ENCODE measurements at places on chromosomes 5 and 9.

DNA sequence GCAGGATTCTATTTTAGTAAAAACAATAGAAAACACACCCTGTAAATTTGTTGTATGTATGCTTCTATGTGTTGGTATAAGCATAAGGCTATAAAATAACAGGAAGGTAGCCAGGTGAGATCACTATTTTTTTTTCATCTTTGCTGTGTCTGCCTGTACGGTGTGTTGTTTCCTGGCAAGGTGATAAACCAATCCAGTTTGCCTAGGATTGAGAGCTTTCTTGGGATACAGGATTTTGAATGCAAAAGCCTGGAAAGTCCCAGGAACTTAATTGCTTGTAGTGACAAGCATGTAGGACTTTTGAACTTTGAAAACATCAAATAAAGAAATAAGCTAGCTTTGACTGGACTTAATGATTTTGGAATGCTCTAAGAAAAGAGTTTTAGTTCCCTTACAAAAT, 83.3 kb upstream of the RORB start:
- DNase-seq = no peak

- DNase-seq = no peak
These were observed 129.3 kb downstream of the EFNA5 start for GRCh38 chr5:107541400-107541799.

DNA sequence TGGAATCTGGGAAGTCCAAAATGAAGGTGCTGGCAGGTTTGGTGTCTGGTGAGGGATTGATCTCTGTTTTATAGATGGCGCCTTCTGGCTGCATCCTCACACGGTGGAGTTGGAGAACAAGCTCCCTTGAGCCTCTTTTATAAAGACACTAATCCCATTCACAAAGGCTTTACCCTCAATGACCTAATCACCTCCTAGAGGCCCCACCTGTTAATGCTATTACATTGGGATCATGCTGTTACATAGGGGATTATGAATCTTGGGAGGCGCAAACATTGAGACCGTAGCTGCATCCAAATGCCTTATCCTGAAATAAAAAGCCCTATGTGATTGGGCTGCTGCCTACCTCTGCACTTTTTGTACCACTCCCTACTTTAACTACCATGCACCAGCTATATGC, 197.1 kb upstream of the HMHB1 start:
- peak; percentile 23 for DNase-seq

- no peak for DNase-seq
These were observed 33.4 kb upstream of the TTC1 start for GRCh38 chr5:159975462-159976019.

GRCh38 chr5:173329491-173330337, 1.5 kb upstream of the STC2 start:
- DNase-seq = no peak

- DNase-seq = no peak
These were observed 133.0 kb upstream of the STK32A start for GRCh38 chr5:147101659-147102369.

GRCh38 chr5:87340716-87341115, 72.0 kb downstream of the CCNH start:
- DNase-seq = no peak

DNA sequence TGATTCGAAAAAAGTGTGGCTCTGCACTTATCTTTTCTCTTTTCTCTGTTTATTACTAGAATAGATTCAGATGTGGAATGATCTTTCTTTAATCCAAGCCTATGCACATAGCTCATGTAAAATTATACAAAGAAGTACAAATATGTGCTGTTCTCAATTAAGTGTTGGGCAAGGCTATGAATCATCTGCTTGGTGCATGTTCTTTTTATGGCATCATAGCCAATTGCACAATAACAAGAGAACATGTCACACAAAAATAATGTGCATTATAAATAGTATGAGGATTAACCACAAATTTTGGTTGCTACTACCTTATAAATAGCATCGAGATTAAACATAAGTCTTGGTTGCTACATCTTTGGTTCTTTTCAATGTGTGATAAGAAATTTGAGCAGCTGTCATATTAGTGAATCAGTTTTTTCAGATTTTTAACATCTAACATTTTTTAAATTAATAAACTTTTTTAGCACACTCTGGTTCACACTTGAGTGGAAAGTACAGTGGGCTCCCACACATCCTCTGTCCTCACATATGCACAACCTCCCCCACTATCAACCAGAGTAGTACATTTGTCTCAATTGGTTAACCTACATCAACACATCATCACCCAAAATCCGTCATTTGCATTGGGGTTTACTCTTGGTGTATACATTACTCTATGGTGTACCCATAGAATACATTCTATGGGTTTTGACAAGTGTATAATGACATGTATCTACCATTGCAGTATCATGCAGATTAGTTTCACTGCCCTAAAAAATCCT, 6.8 kb upstream of the RECK start:
- no peak for DNase-seq
